ENCODE measurements at places on chromosomes 5 and 9. TPM values are rescaled to one million over a fixed set of nuclear protein-coding genes. Genes with fewer than 3 reads are reported as not detected.

DNA sequence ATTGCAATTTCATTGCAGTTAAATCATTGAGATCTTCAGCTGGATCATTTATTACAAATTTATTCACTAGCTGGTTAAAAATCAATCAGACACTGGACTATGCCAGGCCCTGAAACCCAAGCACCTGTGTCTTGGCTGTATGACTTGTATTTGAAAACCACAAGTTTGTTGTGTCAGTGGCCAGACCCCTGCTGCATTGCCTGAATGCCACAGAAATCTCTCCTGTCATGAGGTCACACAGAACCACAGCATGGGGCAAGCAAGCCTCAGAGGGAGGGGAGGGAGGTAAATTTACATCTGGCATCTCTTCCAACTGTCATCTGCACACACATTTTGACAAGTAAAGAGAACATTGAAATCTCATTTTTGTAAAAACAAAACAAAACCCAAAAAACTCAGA is 90.0 kb downstream of the ARRDC3 start:
- H3K4me3 ChIP-seq = no peak overlapping the region
- no peak for DNase-seq
- no peaks in the 10 kb centered on the region for H3K36me3 ChIP-seq

GRCh38 chr9:128253991-128254346 is 21.8 kb downstream of the GOLGA2 start:
- no peak overlapping the region for H3K27ac ChIP-seq
- H3K36me3 ChIP-seq = no peaks in the 10 kb centered on the region
- no peaks in the 10 kb centered on the region for H3K27me3 ChIP-seq
- no peak overlapping the region for H3K4me3 ChIP-seq
- H3K4me1 ChIP-seq = no peaks in the 10 kb centered on the region

- no peaks in the 10 kb centered on the region for H3K27me3 ChIP-seq
- H3K4me1 ChIP-seq = no peaks in the 10 kb centered on the region
- no peaks in the 10 kb centered on the region for H3K36me3 ChIP-seq
- no peak overlapping the region for H3K4me3 ChIP-seq
- DNase-seq = no peak
Observed at GRCh38 chr5:159424123-159424522, 93.8 kb upstream of the IL12B start.

DNA sequence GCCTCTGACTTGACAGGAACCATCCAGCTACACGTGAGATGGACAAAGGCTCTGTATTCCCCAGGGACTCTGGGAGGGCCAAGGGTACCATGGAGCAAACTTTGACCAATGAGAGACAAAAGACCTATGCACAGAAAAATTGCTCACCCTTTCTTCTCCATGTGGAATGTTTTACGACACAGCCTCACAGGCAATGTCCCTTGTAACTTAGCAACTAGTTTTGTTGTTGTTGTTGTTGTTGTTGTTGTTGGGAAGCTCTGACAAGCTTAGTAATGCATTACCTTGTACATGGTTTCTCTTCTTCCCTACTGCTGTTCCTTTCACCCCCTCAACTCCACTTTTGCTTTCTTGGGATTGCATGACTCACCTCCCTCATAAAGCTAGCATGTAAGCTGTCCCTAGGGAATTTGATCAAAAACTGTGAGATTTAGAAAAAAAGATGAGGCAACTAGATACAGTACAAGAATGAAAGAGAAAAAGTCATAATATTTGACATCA is 550.9 kb downstream of the RAB3C start:
- H3K36me3 ChIP-seq = no peaks in the 10 kb centered on the region
- H3K27ac ChIP-seq = no peak overlapping the region
- DNase-seq = no peak
- no peaks in the 10 kb centered on the region for H3K4me1 ChIP-seq
- no peak overlapping the region for H3K4me3 ChIP-seq
- H3K27me3 ChIP-seq = no peaks in the 10 kb centered on the region

Gene LCN15
- total RNA-seq = not detected

Gene BTNL3
- not detected for total RNA-seq
